ENCODE measurements at places on chromosomes 16 and 17.
A peak's percentile ranks its signal among the peaks of the same experiment; 100 is the strongest.

- peak; percentile 51 for DNase-seq
Measured at GRCh38 chr17:75769536-75769935, 4.5 kb upstream of the GALK1 start.

- DNase-seq = peak; percentile 78
Measured at GRCh38 chr16:1291576-1291974, 17.9 kb upstream of the UBE2I start.

- no peak for DNase-seq
Measured at GRCh38 chr16:19707569-19708295, 10.3 kb downstream of the KNOP1 start.

DNA sequence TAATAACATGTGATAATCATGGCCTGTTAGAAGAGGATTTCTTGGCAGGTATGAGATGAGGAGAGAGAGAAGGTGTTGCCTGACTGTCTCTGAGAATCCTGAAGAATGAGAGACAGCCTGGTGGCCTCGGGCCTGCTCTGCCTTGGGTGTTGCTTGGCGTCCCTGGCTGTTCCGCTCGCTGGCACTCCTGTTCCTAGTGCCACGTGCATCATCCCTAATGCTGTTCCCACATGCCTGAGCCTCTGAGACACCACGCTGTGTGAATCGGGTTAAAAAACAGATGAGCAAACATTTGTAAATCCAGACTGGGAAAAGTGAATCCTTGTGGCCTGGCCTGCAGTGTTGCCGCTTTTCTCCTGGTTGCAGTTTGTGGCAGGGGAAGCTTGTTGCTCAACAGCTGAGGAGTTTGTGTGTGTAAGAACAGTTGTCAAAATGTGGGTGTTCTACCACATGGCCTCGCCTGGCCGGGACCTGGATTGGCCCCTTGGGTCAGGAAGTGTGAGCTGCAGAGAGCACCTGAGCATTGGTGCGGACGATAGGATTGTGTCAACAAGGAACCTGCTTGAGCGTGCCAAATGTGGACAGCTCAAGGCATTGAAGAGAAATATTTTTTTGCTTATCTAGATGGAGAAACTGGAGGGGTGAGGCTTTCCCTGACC, 22.0 kb downstream of the UBN1 start:
- no peak for DNase-seq

DNA sequence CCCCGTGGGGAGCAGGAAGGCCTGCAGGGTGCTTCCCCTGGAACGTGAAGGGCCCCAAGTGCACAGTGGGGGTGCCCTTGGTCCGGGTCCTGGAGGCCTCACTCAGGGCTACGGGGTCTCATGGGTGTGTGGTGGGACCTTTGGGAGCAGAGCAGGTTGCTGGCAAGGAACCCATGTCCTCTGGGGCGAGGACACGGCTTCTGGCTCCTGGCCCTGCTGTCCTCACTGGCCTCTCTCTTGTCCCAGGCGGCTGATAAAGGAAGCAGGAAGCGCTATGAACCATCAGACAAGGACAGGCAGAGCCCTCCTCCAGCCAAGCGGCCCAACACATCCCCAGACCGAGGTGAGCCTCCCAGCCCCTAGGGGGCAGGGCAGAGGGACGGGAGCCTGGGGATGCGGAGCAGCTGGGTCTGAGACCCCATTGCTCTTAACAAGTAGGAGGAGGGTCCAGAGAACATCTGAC, 9.8 kb upstream of the IL17C start:
- no peak for DNase-seq

- no peak for DNase-seq
Measured at GRCh38 chr16:64754279-64754678, 367.6 kb downstream of the CDH11 start.

GRCh38 chr17:83125515-83126274, 46.3 kb downstream of the METRNL start:
- no peak for DNase-seq

DNA sequence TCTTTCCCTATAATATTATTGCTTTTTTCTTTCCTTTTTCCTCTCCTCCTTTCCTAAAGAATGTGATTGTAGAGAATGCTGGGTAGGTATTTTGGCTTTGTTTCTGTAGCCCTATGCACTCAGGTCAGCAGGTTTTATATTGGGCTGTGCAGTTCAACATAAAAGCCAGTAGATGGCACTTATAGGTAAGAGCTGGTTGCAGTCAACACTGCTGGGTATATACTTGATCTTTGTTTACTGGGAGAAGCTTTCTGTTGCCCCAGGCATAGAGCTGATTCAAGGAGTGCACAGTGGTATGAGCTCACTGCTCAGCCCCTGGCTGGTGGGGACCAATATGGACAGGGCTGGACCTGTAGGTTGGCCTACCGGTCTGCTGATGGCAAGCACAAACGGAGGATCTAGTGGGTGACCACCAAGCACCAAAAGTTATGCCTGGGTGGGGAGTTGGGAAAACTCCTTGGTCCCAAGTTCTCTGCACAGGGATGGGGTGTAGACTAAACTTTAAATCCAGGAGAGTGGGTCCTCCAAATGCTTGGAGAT, 378.9 kb downstream of the PMP22 start:
- DNase-seq = no peak

- no peak for DNase-seq
Measured at GRCh38 chr17:71936977-71937376, 183.8 kb upstream of the SOX9 start.

GRCh38 chr16:81497690-81498089, 53.1 kb downstream of the CMIP start:
- no peak for DNase-seq

DNA sequence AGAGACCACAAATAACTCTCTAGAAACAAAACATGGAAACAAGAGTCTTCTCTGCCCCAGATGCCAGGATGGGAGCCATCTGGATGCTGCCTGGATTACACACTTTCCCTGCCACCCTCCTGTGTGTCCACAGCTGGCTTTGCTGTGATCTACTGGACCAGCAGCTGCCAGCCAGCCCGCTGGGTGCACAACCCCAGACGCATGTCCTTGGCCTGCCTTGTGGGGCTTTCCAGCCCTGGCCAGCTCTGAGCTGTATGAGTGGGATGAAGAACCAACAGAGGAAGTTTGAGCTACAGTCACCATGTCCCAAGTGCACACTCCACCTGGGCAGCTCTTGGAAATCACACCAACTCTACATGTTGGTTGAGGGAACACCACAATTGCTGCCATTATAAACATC, 57.0 kb upstream of the TNRC6C start:
- no peak for DNase-seq

- DNase-seq = no peak
Measured at GRCh38 chr17:63974594-63975192, 2.0 kb upstream of the SCN4A start.

DNA sequence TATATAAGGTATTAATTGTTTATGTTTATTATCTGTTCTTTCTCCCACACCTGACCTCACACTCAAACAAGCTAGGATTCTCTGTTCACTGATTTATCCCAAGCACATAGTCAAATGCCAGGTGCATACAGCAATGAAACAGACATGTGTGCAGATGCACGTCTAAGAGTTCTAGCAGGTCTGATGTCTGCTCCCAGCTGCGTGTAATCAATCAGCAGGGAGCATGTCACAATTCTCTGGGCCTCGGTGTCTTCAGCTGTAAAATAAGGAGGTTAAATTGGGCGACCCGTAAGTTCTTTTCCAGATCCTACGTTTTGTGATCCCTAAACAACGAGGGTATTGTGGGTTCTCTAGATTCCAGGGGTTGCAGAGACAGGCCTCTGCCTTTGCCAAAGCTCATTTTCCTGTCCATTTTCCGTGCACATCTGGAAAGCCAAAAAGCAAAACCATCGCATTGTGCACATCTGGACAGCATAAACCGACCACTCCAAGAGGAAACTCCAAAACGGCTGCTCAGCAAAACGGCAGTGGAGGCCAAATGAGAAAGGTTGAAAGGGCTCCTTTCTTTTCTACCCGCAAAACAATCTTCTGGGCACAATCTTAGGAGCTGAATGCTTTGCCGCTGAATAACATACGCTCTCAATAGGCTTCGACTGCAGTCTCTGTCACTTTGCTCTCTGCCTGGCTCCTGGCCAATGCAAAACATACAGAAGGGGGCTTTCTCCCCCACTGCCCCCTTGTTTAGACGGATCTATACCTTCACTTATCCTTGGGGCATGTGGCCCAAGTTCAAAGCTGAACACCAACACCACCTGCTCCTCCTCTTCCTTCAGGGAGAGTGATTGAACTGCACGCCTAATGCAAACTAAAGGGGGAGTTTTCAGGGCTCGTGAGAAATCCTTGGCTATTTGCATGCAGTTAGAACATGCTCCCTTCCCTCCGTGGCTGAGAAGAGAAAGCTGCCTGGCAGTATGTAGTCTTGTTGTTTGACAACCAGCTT, 426.3 kb downstream of the SLC39A11 start:
- no peak for DNase-seq

- no peak for DNase-seq
Measured at GRCh38 chr17:80811181-80812105, 180.2 kb upstream of the CHMP6 start.

- DNase-seq = no peak
Measured at GRCh38 chr17:37148156-37148555, 199.4 kb downstream of the AATF start.

DNA sequence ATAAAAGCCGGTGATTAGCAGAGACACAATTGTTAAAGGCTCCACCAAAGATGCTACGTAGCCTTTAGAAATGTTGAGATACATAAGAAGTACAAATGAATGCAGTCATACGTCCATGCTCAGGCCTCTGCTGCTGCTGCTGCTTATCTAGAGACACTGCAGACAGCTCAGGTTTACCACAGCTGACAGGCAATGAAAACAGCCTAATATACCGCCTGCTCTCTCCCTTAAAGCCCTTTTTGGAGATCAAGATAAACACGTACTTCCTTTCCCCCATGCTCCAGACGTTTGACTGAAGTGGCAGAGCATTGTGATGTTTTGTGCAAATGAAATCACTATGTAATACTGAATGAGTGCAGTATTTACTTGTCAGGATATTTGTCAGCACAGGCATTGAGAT, 185.3 kb downstream of the AATF start:
- DNase-seq = peak; percentile 22

DNA sequence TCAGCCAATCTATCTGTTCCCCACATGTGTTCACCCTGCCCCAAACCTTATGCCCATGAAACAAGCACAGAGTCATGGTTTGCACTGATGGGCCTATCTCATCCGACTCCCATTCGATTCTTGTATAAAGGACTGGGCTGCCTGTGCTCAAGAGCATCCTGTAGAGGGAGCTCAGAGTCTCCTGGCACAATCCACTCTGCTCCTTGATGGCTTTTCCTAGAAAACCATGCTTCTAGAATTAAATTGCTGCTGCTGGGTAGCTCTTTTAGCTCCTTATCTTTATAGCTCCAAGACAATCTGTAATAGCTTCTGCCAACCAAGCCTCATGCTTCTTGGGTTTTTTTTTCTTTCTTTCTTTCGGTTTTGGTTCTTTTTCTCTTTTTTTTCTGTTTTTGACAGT, 9.7 kb downstream of the ZNF19 start:
- DNase-seq = peak; percentile 3

DNA sequence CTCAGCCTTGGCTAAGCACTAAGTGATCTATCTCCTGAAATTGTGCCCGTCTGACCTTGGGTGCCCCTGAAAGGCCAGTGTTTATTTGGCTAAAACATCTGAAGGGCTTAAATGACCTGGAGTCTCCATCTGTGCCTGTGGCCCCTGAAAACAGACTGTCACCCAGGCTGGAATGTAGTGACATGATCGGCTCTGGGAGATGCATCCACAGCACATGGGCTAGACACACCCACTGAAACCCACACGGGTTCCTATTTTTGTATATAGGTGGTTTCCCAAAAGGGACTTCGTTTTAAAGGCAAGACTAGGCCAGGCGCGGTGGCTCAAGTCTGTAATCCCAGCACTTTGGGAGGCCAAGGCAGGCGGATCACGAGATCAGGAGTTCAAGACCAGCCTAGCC, 13.5 kb downstream of the CEP295NL start:
- DNase-seq = no peak

GRCh38 chr17:2302778-2303203, 794 bp downstream of the SMG6 start:
- no peak for DNase-seq
